ENCODE measurements at places on chromosomes 1 and 21.

GRCh38 chr1:198805498-198806151 is 166.8 kb downstream of the PTPRC start:
- DNase-seq: no peak

DNA sequence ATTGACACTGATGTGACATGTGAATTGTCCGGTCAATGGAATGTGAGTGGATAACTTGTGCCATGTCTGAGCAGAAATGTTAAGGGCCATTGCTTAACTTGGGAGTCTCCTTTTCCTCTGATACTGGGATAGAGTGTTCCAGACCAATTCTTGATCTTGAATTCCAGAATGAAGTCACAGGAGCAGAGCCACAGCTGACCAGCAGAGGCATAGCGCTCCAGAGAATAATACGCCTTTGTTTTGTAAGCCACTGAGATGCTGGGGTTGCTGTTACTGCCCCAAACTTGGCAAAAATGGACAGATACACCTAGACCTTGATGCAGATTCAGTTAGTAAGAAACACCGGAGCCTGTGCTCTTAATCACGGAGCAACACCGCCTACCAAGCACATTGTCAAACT is 6.3 kb downstream of the KCNJ6 start:
- DNase-seq: no peak

- DNase-seq: no peak
Measured at GRCh38 chr1:116916533-116917445, 7.1 kb downstream of the PTGFRN start.

DNA sequence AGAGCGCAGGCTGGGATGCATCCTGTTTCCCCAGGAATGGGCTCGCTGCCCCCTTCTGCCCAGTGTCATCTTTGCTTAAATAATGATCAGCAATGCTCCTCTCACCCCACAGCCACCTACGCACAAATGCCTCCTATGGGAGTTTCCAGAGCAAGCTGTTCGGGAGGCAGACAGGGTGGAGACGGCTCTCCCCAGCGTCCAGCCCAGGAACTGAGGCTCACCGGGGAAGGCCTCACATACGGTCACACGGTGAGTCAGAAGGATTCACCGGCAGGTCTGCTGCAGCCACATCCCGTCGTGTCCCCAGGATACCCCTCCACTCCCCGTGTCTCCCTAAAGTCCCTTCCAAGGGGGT is 40.3 kb upstream of the RUNX3 start:
- DNase-seq: no peak

DNA sequence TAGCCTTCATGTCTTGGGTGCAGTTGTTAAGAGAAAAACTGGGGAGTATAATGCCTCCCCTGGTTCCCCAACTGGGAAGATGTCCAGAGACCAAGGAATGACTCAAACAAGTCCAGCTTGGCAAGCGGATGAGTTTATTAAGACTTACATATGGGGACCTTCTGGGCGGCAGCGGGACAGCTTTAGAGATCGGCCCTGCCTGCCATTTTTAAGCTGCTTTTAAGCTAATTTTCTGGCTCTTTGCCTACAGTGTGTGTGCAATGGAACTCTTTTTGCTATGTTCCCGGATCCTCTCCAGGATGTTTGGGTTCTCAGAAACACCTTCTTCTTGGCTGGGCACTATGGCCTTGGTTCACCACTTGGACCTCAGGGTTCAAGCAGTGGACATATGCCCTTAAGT is 99.5 kb downstream of the RYR2 start:
- DNase-seq: peak; percentile 39

DNA sequence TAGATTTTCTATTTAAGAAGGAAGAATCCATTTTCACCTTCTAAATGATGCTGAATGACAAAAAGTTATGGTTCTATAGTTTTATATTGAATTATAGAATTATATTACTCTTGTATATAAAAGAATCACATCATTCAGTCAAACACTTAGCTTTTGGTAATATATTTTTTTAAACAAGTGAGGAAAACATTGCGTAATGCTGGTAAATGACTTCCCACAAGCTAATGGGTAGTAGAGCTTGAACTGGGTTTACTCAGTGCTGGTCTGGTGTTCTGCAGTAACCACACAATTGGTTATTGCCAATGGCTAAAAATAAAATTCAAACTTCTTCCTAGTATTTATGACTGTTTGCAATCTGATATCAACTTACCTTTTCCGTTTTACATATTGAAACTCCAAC is 10.6 kb upstream of the GIPC2 start:
- no peak for DNase-seq

DNA sequence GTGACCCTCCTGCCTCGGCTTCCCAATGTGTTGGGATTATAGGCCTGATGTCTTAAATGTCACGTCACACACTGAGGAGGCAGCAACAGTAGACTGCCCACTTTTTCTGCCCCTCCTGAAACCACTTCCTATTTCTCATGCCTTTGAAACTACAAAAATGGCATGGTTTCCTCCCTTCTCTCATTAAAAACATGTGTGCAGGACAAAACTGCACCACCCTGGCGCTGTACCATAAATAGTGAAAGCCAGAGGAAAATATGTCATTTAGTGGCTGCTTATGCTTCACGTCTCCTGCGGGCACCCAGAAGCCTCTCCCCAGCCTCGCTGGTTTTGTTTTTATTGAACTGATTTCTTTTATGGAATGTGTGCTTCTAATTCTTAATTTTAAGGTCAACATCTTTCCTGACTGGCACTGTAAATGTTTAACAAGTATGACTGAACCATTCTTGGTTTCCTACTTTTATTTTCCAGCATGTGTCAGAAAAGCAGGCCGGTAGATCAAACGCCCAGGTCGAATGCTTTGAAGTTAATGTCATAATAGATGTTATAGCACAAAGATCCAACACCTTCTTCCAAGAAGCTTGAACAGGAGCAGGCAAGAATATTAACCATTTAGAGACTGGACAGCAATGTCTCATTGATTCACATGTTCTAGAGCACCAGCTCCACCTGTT is 59.6 kb upstream of the C1orf87 start:
- no peak for DNase-seq
